GM13977 (cell line): ENCODE measurements at places on chromosomes 12 and 14.
A peak's percentile ranks its signal among the peaks of the same experiment; 100 is the strongest.

DNA sequence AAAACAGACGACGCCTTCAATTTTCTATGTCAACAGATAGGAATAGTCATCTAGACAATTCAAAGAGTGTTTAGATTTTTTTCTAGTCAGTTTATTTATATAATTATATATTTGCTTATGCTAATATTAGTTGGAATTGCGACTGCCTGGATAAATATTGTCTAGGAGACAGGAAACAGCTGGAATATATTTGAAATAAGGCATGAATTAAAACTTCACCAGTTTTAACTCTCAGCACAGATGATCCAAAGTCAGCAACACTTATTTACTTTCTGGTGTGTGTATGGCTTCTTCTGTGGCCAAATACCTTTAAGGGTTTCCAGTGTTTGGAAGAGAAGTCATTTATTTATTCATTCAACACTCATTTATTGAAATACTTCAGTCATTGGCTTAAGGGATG is 1215.4 kb upstream of the USP15 start:
- no peak for DNase-seq

GRCh38 chr14:102200690-102201352 is 61.1 kb downstream of the WDR20 start:
- DNase-seq, result no peak

DNA sequence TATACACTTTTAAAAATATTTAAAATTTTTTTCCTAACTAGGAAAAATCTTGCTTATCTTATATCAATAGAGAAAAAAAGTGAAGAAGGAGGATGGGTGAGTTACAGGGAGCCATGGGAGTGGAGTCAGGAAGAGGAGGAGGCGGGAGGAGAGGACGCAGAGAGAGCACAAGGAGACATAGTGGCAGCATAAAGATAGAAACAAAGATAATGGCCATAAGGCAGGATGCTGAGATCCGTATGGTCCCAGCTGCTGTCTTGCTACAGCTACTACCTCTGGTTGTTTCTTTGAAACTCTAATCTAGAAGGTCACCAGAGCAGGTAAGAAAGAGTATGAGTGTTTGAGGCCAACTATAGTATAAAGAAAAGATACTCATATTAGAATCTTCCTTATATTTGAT is 2.6 kb upstream of the SOX5 start:
- no peak for DNase-seq

DNA sequence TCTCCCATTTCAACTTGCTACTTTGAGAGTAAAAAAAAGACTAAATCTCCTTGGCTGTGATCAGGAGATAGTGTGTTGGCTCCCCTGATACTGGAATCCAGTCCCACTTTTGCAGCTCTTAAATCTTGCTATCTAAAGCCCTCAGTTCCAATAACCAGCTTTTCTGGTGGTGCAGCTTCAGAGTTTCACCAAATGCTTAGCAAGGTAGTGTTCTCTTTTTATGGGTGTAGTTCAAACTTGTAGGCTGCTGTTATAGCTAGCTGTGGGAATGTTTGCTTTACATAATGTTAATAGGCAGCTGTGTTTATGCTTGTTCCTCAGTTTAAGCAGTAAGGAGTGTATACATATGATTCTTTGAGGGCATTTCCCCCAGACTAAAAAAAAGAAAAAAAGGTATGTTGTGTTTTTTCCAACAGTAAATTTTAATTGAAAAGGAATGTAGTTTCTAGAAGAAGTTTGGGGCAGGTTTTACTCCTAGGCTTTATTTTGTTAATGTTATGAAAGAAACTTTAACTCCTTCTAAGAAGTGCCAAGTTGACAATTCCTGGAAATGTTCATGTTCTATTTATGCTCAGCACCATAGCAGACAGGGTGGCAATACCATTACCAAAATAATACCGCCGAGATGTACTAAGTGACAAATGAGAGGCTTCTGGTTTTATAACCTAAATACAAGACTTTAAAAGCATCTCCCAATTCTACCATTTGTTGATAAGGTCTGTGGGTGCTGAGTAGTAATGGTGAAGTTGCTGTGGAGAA is 12.1 kb downstream of the CRADD start:
- DNase-seq, result no peak

GRCh38 chr12:48005001-48005749 is 899 bp upstream of the COL2A1 start:
- DNase-seq, result no peak

- no peak for DNase-seq
Observed at GRCh38 chr14:90796329-90796728, 19.9 kb downstream of the TTC7B start.

DNA sequence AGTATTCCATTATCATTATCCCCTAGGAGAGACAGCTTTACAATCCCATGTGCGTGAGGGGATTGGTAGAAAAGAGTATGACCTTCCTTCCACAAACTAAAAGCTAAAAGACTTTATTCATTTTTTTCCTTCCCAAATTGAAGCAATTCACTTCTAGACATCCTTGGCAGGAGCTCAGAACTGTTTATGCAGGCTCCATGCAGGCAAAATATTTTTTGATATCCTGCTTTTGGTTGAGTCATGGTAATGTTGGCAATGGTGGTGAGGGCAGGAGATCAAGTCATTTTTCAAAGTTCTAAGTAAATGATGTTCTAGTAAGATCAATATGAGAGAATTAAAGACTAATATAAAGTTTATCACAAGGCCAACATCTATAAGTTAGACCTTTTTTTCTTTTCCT is 1.3 kb upstream of the PLEKHG7 start:
- no peak for DNase-seq

GRCh38 chr14:103206836-103207387 is 83.7 kb downstream of the TNFAIP2 start:
- DNase-seq, result no peak

DNA sequence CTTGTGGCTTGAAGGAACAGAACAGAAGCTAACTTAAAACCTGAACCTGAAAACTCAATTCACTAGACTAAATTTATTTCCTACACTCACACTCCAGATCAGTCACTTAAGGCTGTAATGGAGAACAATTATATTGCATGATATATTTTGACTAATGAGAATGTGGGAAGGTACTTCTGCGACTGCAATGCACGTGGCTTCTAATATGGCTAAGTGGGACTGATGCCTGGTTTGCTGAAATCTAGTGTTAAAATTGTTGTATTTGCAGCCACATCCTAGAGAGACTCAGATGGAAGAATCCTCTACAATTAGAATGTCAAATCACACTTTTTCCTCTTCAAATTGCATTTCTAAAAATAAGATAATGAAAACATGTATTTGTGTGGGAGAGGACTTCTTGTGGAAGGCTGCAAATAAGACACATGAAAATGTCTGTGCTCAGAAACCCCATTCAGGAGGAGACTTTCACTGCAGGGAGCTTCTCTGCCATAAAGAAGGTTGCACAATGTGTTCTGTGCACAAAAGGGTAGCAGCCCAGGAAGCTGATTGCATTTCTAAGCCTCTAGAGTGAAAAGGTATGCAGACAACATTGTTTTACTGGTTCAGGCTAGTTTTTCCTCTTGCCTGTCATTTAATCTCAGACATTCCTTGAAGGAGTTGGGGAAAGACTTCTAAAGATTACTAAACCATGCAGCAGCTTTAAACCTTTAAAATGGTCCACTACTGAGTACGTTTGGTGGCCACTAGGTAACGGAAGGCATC is 224.3 kb downstream of the NEDD1 start:
- no peak for DNase-seq

DNA sequence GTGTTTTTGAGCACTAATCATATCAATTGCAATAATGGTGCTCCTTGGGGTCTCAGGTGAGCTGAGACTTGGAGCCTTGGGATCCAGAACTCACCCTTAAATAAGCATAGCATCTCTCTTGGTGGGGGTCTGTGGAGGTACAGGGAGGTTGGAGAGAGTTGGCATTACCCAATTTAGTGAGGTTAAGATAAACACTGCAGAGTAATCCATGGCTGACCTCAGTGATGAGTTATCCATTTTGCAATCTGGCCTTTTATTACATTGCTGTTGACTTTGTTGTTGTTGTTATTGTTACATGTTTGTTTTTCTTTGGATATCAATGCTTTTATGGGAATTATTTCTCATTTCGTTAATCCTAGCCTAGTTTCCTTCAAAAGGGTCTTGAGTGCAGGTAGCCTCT is 373.3 kb downstream of the NRXN3 start:
- DNase-seq, result no peak

- no peak for DNase-seq
Observed at GRCh38 chr14:51419685-51420084, 179.6 kb downstream of the TMX1 start.

GRCh38 chr12:100608776-100609175 is 35.3 kb downstream of the GAS2L3 start:
- no peak for DNase-seq

GRCh38 chr14:72788972-72789728 is 104.8 kb downstream of the DPF3 start:
- DNase-seq, result no peak

DNA sequence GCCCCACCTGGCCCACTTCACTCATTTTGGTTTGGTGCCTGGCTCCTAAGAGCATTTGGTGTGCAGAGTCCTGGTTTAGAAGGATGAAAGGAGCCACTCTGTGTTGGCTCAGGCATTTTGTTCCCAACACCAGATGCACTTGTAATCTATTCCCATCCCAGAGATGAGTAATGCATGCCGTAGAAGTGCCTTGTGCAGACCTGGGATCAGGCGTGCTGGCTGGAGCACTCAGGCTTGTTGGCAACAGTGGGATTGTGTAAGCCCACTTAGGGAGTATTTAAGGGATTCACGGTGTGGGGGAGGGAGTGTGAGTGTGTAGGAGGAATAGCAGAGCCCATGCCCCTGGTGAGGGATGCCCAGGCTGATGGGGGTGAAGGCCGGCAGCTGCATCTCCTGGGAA is 501.5 kb upstream of the TBX3 start:
- DNase-seq, result no peak

- no peak for DNase-seq
Observed at GRCh38 chr12:120698665-120699064, 11.6 kb upstream of the UNC119B start.

DNA sequence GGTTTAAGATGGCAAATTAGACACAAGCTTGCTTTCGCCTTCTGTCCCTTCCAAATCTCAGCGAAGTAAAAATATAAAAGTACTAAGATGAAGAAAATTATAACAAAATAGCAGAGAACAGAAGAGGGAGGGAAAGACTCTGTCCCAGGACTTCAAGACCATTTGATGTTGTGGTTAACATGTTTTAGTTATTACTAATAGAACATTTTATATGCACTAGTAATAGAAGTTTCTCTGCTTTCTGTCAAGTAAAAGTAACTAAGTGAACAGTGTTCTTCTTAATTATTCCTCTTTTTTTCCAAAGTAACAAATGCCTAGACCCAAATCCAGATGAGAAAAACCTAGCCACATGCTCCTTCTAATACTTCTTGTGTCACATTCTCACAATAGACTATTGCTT is 85.1 kb upstream of the DAAM1 start:
- DNase-seq, result no peak

DNA sequence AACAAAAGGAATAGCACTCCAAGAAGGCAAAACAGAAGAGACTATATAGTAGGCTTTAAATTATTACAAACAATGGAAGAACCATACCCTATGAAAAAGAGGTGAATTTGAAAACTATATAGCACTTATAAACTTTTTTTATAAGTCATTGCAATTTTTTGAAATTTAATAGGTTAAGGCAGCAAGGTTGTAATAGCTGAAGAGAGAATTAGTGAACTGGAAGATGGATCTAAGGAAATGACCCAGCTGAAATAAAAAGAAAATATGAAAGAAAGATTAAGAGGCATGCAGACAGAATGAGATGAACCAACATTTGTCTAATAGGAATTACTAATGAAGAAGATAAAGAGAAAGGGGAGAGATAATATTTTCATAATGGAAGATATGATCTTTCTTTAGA is 9.8 kb downstream of the TESC start:
- no peak for DNase-seq

- no peak for DNase-seq
Observed at GRCh38 chr12:99133401-99133800, 488.3 kb downstream of the APAF1 start.

DNA sequence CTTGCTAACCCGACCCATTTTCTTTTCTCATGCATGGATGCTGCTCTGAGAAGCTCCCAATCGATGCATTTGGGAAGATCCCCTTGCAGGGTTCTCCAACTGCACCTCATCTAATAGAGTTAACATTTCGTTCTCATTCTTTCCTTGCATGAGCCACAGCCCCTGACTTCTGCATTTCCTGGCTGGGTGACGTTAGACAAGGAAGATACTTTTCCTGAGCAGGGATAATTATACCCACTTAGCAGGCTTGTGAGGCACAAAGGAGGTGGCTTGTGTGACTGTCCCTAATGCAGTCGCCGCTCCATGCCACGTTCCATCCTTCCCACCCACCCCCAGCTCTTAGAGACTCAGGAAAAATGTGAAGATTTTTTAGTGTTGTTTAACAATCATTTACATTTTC is 195.1 kb downstream of the CHST11 start:
- no peak for DNase-seq

GRCh38 chr12:6468283-6468575 is 2.2 kb downstream of the VAMP1 start:
- no peak for DNase-seq

GRCh38 chr14:100534528-100535286 is 52.5 kb downstream of the BEGAIN start:
- DNase-seq, result peak; percentile 14

DNA sequence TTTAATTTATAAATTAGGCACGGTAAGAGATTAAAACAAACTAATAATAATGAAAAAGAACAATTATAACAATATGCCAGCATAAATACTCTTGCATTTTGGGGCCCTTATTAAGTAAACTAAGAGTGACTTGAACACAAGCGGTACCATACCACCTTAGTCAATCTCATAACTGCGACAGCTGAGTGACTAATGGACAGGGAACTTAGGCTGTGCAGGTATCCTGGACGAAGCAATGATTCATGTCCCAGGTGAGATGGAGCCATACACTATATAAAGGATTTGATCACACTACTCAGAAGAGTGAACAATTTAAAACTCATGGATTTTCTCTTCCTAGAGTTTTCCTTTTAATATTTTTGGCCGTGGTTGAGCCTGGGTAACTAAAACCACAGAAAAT is 4.3 kb downstream of the KLRC4 start:
- DNase-seq, result no peak

DNA sequence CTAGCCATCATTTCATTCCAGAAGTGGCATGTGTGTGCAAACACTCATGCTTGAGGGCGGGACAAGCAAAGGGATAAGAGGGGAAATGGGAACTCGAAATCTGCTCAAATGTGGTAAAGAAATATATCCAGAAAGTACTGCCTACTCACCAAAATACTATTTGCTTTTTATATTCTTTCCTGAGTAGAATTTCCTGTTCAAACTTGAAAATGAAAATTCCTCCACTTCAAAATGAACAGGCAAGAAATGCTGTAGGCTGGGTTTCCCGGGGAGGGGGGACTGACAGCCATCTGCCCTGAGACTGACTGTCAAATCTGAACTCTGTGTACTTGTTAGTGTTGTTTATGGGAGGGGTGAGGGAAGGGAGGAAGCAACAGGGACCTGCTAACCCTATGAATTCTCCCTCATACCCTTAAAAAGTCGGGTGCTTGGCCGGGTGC is 34.6 kb downstream of the NTF3 start:
- DNase-seq, result no peak
